Stimulated activated CD8-positive, alpha-beta memory T cell treated with anti-CD3 and anti-CD28 coated beads, Interleukin-15, amount 100 ng/mL, for 24 hours (primary cell): ENCODE measurements at places on chromosomes 3 and 15.
A peak's percentile ranks its signal among the peaks of the same experiment; 100 is the strongest.

GRCh38 chr3:53257465-53257864, 1.6 kb upstream of the TKT start:
- no peak for DNase-seq

GRCh38 chr3:188578576-188579363, 424.8 kb downstream of the LPP start:
- DNase-seq: no peak

- no peak for DNase-seq
These were observed 71.4 kb upstream of the PLSCR4 start for GRCh38 chr3:146322216-146322817.

GRCh38 chr3:42632146-42632545, 21.4 kb upstream of the ZBTB47 start:
- no peak for DNase-seq

DNA sequence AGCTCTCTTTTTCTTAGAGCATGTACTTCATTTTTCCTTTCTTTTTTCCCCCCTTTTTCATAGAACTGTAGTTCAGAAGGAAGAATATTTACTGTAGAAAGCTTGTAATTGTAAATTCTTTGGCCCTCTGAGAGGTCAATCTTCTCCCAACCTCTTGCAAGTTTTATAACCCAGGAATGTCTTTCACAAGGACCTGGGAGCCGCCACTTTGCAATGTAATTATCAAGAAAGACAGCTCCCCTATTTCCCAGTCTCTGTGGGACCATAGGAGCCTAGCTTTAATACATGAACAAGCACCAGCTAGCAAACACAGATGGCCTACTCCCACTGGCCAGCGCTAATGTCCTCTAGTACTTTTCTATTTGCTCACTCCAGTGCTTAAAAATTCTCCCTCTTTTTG, 51.4 kb downstream of the NFKBIZ start:
- DNase-seq: no peak

- no peak for DNase-seq
These were observed 568.3 kb upstream of the ZNF717 start for GRCh38 chr3:76353683-76354082.

- no peak for DNase-seq
These were observed 46.1 kb downstream of the C2CD4A start for GRCh38 chr15:62112616-62113593.

DNA sequence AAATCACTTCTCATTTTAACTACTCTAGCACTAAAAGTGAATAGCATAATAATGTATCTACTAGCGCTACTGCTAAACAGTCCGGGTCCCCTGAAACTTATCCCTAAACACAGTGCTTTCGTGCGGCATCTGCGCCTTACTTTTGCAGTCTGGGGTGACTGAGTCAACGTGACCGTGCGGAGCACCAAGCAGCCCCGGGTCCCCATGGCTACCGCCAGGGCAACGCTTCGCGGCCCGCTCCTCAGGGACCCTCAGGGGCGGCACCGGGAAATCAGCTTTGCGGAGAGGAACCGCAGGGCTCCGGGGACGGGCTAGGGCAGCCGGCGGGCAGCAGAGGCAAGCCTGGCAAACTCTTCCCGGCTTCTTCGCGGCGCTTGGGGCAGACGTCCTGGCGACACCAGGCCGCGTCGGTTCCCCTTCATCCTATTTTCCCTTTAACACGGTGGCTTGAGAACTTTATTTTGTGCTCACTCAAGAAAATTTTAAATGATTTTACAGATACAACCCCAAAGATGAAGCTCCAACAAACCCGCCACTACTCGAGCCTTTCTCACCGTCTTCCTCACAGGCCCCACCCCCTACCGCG, 757 bp upstream of the DIPK2A start:
- peak; percentile 31 for DNase-seq

- DNase-seq: no peak
These were observed 103.9 kb downstream of the HCN4 start for GRCh38 chr15:73264881-73265280.

GRCh38 chr3:79412537-79412936, 355.3 kb downstream of the ROBO1 start:
- no peak for DNase-seq

DNA sequence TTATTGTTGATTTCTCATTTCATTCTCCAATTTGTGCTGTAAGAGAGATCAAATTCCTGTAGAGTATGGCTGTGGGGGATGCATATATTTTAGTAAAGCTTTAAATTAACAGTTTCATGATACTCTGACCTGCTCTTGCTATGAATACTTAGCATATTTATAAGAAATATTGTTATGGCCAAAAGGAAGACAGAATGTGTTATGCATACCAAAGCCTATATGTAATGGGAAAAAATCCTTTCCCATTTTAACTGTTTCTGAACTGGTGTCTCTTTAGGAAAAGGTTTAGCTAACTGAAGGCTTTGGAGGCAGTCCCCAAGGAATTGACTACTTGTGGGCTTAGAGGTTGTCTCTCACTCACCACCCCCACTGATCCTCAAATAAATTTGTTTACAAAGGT, 59.2 kb downstream of the CADPS start:
- DNase-seq: no peak

- no peak for DNase-seq
These were observed 35.9 kb upstream of the PTPN23 start for GRCh38 chr3:47344971-47345370.

- DNase-seq: no peak
These were observed 230.2 kb downstream of the GBE1 start for GRCh38 chr3:81531263-81531662.

- DNase-seq: no peak
These were observed 159.5 kb upstream of the CNTN6 start for GRCh38 chr3:933326-933725.

GRCh38 chr3:184679056-184679816, 32.6 kb downstream of the MAGEF1 start:
- no peak for DNase-seq

- DNase-seq: no peak
These were observed 360.8 kb downstream of the CHST2 start for GRCh38 chr3:143480344-143480743.

GRCh38 chr15:51883271-51883837, 53.9 kb downstream of the TMOD3 start:
- no peak for DNase-seq

- no peak for DNase-seq
These were observed 78.4 kb upstream of the LIMD1 start for GRCh38 chr3:45515999-45516725.

GRCh38 chr3:188904670-188905069, 267.1 kb upstream of the TPRG1 start:
- DNase-seq: no peak

DNA sequence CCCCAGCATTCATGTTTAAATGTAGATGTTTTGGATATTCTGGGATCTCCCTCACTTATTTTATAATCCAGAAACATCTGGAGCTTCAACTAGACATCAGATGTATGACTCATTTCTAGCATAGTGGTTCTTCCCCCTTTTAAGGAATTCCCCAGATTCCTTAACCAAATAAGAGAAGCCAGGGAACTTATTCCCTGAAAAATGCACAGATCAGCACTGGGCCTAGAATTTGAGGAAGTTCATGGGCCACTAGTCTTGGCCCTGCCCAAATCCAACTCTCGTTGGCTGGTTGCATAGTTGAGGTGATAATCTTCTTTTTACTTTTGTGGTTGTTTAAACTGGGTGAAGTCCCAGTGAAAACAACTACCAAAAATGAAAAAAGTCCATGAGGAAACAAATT, 20.4 kb downstream of the RARRES1 start:
- DNase-seq: no peak

DNA sequence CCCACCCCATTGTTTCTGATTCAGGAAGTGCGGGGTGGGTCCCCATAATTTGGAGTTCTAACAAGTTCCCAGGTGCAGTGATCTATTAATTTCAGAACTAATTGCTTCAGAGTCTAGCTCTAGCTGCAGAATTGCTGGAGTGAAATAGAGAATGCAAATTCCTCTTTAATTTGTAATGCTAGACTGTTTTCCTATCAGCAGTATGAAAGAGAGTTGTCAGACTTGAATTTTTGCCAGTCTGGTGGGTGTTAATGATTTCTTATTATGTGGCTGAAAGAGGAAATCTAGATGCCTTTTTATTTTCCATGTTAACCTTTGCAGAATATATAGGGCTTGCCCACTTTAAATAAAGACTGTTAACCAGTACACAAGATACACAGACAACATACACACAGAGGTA, 23.7 kb downstream of the APH1B start:
- DNase-seq: no peak

DNA sequence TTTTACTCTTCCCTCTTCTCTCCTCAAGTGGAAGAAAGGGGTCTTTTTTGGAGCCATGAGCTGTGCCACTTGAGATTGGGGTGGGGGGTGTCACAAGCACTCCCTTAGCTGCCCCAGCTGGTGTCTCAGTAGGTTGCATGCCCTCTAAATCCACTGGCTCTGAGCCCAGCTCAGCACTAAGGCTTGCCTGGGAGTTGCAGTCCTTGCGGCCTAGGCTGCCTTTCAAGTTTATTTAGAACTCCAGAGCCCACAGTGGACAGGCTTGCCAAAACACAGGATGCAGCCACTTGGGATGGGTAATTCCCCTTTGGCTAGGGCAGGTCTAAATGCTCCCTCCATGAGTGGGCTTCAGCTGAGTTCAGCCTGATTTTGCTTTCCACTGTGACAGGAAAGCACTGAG, 24.7 kb downstream of the C3orf20 start:
- no peak for DNase-seq

DNA sequence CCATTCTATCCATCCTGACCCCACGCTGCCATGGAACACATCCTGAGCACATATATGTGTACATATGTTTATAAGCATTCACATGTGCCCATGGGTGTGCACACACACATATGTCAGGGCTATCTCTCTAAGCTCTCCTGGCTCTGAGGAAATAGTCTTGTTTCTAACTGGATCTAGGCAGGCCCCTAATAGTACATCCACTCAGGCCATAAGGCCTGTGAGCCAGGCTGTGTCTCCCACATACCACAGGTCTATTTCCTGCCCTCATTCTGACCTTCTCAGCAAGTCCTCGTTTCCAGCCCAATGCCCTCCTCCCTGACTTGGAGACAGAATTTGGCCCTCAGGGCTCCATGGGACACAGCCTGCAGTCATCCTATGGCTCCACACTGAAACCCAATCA, 284.8 kb upstream of the CTNNB1 start:
- no peak for DNase-seq

DNA sequence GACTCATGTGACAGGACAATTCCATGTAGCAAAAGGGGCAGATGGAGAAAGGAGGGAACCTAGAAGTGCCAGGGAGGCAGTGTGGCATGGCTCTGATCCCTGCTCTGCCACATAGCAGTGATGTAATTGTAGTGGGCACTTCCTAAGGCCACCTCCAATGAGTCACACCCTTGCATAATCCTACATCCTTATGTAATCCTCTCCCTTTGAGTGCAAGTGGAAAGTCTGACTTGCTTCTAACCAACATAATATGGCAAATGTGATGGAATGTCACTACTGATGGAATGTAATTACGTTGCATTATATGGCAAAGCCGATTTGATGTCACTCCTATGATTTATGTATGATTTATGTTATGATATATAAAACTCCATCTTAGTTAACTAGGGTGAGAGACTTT, 72.9 kb upstream of the ATP2C1 start:
- no peak for DNase-seq

GRCh38 chr3:191240486-191240885, 41.4 kb downstream of the OSTN start:
- no peak for DNase-seq

DNA sequence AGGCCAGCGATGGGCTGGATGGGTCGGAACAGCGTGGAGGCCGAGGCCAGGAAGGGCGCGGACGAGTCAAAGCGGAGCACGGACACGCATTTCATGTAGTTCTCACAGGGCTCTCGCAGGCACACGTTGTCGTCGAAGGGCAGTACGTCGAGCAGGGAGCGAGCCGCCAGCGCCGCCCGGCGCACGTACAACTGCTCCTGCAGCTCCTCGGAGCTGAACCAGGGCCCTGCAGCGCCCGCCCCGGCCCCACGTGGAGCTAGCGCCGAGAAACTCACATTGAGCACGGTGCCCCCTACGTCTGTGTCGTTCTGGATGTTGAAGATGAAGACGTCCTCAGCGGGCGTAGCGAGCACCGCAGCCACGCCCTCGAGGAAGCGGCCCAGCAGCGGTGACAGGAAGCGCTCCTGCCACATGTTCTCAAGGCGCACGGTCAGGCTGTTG, 5.8 kb downstream of the CELSR3 start:
- DNase-seq: no peak

- DNase-seq: no peak
These were observed 111.7 kb downstream of the FNDC3B start for GRCh38 chr3:172150913-172151650.

DNA sequence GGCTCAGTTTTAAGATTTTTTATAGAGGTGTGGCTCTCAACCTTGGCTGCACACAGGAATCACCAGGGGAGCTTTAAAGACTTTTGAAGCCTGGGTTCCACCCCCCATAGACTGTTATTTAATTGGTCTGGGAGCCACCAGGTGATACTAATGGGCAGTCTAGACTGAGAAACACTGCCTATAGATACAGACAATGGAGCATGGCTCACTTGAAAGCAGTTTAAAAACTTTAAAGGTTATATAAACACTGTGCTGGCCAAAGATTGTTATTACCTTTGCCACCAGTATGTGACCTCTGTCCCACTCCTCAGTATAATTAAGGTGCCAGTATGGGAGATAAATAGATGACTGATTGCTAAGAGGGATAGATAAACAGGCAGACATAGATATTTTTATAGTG, 3.8 kb downstream of the GOLIM4 start:
- DNase-seq: no peak

- no peak for DNase-seq
These were observed 22.7 kb downstream of the ZIC4 start for GRCh38 chr3:147383617-147384016.

GRCh38 chr3:193774272-193774915, 181.4 kb downstream of the OPA1 start:
- no peak for DNase-seq

GRCh38 chr3:193031911-193032310, 114.3 kb upstream of the MB21D2 start:
- no peak for DNase-seq

GRCh38 chr15:61200626-61201025, 28.5 kb downstream of the RORA start:
- no peak for DNase-seq

DNA sequence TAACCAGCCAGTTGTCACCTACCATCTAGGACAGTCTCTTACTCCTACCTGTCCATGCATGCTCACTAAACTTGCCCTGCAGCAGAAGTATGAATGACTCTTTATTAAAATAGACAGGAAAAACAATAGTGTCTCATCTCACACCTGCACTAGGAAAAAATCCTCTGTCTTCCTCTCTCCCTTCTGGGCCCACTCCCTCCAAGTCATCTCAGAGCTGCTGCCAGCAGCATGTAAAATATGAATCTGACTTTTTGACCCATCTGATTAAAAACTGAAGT, 93.5 kb upstream of the THBS1 start:
- no peak for DNase-seq

GRCh38 chr3:3209714-3210113, 30.2 kb upstream of the CRBN start:
- DNase-seq: no peak
